GM12891 (cell line): ENCODE measurements at places on chromosomes 3 and 15.

DNA sequence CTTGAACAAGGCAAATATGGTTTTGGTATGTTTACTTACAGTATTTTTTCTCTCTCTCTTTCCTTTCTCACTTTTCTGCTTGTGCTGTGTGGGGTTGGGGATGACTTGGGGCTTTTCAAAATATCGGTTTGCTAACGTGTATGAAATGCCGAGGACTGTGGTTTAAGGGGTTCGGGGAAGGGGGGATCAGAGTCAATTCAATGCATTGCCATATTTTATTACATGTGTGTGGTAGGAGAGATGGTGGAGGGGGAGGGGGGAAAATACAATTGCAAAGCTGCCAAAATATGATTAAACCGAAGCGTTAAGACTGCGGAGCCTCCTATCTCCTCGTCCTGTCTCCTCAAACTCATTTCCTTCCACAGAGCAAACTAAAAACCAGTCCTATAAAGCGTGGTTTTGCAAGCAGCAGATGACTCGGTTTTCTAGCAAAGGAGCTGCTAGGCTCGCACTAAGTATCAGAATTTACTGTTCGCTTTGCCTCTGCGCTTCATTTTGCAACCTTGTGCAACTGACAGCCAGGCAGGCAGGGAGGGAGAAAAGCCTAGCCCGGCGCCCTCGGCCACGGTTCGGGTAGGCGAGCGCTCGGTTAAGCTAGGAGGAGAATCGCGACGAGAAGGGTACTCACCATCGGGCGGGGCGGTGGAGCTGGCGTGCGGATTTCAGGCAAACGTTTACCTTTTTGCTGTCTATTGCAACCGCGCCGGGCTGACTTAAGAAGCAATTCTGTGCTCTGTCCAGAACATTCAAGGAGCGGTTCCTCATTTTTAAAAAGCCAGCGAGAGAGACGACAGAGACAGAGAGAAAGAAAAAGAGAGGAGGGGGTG, 4.0 kb upstream of the NR2F2 start:
- DNase-seq = no peak

DNA sequence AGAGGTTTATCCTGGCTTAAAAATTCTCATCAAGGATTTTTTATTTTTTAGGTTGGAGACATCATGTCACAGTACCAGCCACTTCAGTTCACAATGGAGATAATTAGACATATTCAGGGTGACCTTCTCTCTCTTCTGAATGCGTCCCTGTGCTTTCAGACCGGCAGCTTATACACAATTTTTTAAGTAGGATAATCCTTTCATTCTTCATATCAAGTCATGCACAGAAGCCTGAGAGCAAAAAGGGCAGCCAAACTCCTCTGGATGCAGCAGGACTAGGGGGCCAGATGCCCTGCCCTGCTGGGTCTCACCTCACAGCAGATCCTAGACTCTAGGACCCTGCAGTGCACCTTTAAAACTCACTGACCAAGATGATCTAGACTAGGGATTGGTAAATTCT, 210.4 kb downstream of the ERC2 start:
- no peak for DNase-seq

DNA sequence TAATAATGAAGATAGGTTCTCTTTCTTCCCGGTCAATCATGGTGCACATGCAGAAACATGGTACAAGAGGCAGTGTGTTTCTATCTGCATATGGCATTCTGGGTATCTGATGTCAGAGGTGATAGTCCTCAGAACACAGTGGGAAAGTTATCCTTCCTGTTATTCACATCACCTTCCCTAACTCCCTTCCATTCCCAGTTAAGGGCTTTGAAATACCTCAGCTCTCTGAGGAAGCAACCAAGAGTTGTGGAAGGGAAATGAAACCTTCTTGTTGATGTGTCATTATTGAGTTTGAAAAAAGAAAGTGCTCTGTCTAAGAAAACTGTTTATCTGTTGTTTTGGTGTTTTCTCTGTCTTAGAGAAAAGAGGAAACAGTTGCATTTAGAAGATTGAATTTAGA, 21.9 kb upstream of the P2RY13 start:
- DNase-seq = peak; percentile 4

- no peak for DNase-seq
Measured at GRCh38 chr15:60914360-60914759, 314.7 kb downstream of the RORA start.

DNA sequence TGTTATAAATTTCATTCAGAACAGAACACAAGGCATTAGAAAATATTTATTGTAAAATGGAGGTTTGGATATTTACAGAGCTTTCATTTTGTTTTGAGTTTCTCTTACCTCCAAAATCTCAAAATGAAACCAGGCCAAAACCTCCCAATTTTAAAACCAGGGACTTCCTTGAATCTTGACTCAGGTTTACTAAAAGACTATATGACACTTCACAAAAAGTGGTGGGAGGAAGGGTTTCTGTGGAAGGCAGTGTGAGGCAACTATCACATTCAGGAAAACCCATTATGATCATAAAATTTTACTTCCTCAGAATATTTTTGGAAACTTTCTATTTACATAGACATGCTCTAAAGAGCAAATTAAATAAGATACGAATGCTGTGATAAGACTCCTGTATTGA, 205.8 kb upstream of the EOMES start:
- DNase-seq = no peak

DNA sequence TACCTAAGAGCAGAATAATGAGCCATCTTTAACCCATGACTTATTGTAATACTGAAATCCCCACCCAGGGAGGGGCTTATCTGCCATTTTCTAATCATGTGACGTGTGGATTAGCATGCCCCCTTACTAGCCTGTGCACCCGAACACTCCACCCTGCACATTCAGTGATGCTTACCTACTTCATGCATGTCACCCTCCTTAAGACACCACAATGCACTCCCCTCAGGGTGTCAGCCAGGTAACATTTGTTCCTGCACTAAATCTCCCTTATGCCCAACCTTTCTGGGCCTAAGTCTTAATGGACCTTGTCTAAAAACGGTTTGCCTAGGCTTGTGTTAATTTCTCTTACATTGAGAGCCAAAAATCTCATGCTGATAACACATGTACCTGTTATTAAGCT, 336.6 kb downstream of the OCA2 start:
- DNase-seq = no peak

GRCh38 chr3:16090024-16090423, 84.5 kb upstream of the GALNT15 start:
- DNase-seq = no peak

GRCh38 chr3:26381411-26381810, 241.2 kb upstream of the LRRC3B start:
- no peak for DNase-seq

- no peak for DNase-seq
Measured at GRCh38 chr3:42166214-42166613, 75.1 kb downstream of the TRAK1 start.

DNA sequence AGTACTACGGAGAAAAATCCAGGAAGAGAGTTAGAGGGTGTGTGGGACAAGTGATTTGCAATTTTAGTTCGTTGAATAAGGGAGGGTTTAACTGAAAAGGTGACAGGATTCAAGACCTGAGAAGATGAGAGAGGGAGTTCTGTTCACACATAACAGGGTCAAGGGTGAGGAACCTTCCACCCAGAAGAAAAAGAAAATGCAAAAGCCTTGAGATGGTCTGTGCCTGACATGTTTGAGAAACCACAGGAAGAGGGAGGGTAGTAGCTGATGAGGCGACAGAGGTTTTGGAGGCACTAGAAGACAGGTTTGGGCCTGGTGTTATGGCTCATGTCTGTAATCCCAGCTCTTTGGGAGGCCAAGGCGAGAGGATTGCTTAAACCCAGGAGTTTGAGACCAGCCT, 591 bp upstream of the SLC25A20 start:
- DNase-seq = no peak
